ENCODE measurements at places on chromosomes 3 and 15.
A peak's percentile ranks its signal among the peaks of the same experiment; 100 is the strongest.

DNA sequence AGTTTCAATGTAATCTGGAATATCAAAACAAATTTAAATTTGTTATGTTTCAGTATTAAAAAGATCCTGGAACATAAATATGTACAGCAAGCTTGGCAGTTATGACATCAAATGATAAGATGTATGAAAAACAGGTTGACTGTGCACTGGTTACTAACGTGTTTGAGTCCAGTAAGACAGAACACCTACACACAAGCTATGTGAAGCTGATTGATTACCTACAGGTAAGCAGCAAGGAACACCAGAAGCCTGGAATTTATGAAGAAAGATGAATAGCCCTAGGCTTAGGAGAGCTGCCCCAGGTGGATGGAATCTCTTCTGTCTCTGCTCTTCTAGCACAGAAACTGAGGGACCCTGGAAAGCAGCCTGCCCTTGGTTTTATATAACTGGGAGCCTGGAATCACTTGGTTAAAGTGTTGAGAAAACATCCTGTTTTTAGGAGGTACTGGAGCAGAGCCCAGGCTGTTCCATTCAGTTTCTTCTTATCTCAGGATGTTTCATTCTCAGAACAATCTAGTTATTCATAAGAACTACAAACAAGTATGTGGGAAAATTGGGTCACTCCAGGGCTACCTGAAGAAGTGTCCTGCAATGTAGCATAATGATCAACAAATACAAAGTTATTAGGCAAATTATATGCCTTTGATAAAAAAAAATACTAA, 36.3 kb downstream of the SLITRK3 start:
- peak; percentile 1 for DNase-seq

- no peak for DNase-seq
These were observed 339.2 kb upstream of the ONECUT1 start for GRCh38 chr15:53129121-53129904.

GRCh38 chr15:55494931-55495330, 13.1 kb downstream of the DNAAF4 start:
- no peak for DNase-seq

DNA sequence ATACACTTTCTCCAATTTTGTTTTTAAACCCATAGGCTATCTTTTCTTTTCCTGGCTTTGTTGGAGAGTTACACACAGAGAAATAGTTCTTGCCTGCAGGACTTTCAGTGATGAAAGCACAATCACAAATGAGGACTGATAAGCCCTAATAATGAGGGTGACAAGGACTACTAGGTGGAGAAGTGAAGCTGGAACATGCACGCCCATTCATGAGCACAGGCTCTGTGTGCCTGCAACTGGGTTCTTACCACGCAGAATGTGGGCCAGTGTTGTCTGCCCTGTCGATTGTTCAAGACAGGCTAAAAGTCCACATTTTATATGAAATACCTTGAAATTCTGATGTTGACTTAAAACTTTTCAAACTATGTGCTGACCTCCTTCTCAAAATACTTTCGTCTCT, 162.3 kb upstream of the STRIT1 start:
- DNase-seq: no peak

- DNase-seq: no peak
These were observed 92.5 kb downstream of the ADAMTS9 start for GRCh38 chr3:64595253-64595694.
